ENCODE measurements at places on chromosomes 5 and 9.

DNA sequence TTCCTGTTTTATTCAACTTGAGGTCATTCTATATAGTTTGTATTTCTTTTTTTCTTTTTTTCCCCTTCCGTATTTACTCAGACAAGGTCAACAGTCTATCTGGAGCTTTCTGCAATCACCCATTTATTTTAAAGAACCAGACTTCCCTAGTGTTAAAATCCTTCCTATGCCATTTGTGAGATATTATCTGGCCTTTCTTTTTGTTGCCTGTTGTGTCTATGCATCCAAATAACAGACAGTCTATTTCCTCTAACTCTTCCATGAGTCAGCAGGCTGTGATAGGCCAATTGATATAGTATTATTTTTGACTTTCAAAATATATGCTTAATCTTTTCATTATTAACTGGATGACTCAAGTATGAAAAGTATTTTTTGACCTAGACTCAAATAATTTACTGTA, 291.2 kb upstream of the PTPRD start:
- H3K27ac ChIP-seq: no peak overlapping the region
- no peaks in the 10 kb centered on the region for H3K27me3 ChIP-seq
- H3K4me1 ChIP-seq: no peaks in the 10 kb centered on the region

GRCh38 chr5:1728846-1729245, 70.8 kb downstream of the MRPL36 start:
- H3K4me3 ChIP-seq: no peak overlapping the region
- H3K27me3 ChIP-seq: no peaks in the 10 kb centered on the region
- H3K4me1 ChIP-seq: no peaks in the 10 kb centered on the region
- DNase-seq: no peak
- H3K36me3 ChIP-seq: no peaks in the 10 kb centered on the region

GRCh38 chr5:175494264-175495183, 16.2 kb downstream of the SFXN1 start:
- H3K36me3 ChIP-seq: peaks cover 39% of the 10 kb centered on the region
- no peak overlapping the region for H3K4me3 ChIP-seq
- DNase-seq: no peak
- H3K27ac ChIP-seq: no peak overlapping the region

- DNase-seq: no peak
- no peaks in the 10 kb centered on the region for H3K36me3 ChIP-seq
- no peak overlapping the region for H3K4me3 ChIP-seq
- no peaks in the 10 kb centered on the region for H3K4me1 ChIP-seq
- no peaks in the 10 kb centered on the region for H3K27me3 ChIP-seq
Observed at GRCh38 chr5:122999947-123000563, 36.5 kb downstream of the PPIC start.

DNA sequence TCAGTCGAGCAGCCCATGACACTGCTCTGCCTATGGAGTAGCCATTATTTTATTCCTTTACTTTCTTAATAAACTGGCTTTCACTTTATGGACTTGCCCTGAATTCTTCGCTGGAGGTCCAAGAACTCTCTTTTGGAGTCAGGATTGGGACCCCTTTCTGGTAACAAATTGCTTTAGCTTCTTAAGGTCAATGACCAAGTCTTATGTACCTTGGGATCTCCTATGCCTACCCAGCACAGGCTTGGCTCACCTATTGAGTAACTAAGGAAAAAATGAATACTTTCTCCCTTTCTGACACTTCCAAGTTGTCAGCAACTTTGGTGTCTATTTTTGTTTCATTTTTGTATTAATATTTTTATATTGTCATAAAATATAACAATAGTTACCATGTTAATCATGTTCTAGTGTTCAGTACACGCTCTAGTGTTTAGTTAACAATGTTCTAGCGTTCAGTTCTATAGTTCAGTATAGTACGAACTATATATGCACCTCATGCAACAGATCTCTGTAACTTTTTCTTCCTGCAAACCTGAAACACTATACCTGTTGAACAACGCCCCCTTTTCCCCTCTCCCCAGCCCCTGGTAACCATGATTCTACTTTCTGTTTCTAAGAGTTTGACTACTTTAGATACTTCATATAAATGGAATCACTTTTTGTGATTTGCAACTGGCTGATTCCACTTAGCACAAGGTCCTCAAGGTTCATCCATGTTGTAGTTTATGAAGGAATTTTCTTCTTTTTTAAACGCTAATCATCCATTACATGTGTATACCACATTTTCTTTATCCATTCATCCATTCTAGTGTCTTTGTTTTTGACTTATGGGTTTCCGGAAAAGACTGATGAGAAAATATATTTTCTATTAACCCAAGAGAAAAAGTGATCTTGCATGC, 1.8 kb upstream of the RHOBTB3 start:
- peak overlapping the region; percentile 90 for H3K27ac ChIP-seq
- no peak overlapping the region for H3K4me3 ChIP-seq
- no peaks in the 10 kb centered on the region for H3K27me3 ChIP-seq
- DNase-seq: no peak
- peaks cover 32% of the 10 kb centered on the region for H3K4me1 ChIP-seq
- H3K36me3 ChIP-seq: no peaks in the 10 kb centered on the region

- H3K4me1 ChIP-seq: no peaks in the 10 kb centered on the region
- H3K4me3 ChIP-seq: no peak overlapping the region
- H3K27me3 ChIP-seq: no peaks in the 10 kb centered on the region
- no peaks in the 10 kb centered on the region for H3K36me3 ChIP-seq
- peak; percentile 51 for DNase-seq
Observed at GRCh38 chr9:30944225-30944569, 1440.2 kb upstream of the ACO1 start.

GRCh38 chr9:133505186-133505830, 19.5 kb downstream of the MYMK start:
- no peak overlapping the region for H3K27ac ChIP-seq
- no peaks in the 10 kb centered on the region for H3K27me3 ChIP-seq

DNA sequence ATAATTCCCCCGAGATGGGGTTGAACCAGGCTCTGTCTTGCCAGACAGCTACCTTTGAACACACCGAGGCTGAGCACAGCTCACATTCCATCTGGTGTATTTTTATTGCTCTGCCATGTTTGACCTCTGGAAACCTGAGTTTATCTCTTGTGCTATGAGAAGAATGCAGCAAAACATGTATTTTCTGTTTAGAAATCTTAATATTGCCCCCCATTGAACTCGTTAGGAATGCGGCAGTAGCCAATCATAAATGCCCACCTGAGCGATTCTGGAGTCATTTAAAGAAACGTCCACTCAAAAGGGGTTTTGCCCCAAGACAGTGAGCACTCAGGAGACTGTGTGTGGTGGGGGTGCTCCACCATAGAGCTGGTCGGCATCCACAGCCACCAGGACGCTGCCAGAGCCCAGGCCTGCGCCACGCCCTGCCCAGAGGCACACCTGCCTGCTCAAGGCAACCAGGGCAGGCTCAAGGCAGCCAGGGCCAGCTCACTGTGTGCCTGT, 26.9 kb downstream of the FGD3 start:
- no peak for DNase-seq
- H3K27ac ChIP-seq: peak overlapping the region; percentile 54
- H3K4me1 ChIP-seq: peaks cover 99% of the 10 kb centered on the region
- H3K27me3 ChIP-seq: no peaks in the 10 kb centered on the region
- no peaks in the 10 kb centered on the region for H3K36me3 ChIP-seq

DNA sequence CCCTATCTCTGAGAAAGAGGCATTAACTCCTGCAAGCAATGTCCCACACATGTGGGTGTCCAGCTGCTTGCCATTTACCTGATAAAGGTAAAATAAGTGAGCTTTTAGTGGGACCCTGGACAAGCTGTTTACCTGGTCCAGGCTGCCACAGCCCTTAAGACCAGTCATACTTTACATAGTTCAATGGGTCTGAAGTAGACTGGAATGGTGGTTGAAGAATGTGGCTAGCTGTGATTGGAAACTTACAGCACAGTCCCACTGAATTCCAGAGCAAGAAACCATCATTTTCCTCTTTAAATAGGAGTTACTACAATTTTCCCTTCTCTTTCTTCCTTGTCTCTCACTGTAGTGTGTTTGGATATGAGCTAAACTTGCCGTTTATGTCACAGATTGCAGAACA, 60.6 kb downstream of the GGTA1 start:
- no peaks in the 10 kb centered on the region for H3K4me1 ChIP-seq
- DNase-seq: no peak
- no peaks in the 10 kb centered on the region for H3K27me3 ChIP-seq
- no peak overlapping the region for H3K4me3 ChIP-seq
- no peak overlapping the region for H3K27ac ChIP-seq

DNA sequence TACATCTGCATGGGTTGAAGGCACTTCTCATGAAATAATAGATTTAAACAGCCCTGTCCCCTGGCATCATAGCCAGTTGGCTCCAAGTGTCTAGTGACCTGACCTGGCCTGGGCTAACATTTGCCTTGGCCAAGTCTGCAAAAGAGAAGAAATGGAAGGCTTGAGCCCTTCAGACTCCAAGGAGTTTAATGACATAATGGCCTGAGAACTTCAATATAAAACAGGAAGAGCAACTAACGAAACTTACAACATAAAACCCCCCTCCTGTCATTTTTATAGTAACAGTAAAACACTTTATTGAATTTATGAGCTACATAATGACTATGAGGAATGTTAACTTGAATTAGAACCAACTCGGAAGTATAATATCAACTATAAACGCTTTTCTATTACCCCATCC, 218.8 kb upstream of the TBCA start:
- peak overlapping the region; percentile 30 for H3K27ac ChIP-seq
- no peaks in the 10 kb centered on the region for H3K4me1 ChIP-seq
- no peak overlapping the region for H3K4me3 ChIP-seq
- DNase-seq: no peak
- no peaks in the 10 kb centered on the region for H3K27me3 ChIP-seq

- H3K27me3 ChIP-seq: no peaks in the 10 kb centered on the region
- H3K4me1 ChIP-seq: peaks cover 28% of the 10 kb centered on the region
- H3K4me3 ChIP-seq: peak overlapping the region; percentile 72
- H3K27ac ChIP-seq: no peak overlapping the region
- peak; percentile 77 for DNase-seq
Observed at GRCh38 chr5:77087484-77088261, 588 bp upstream of the ZBED3 start.

GRCh38 chr5:95779611-95780010, 42.9 kb downstream of the GLRX start:
- H3K27me3 ChIP-seq: no peaks in the 10 kb centered on the region
- peaks cover 7% of the 10 kb centered on the region for H3K36me3 ChIP-seq
- H3K27ac ChIP-seq: no peak overlapping the region
- no peak for DNase-seq
- peaks cover 4% of the 10 kb centered on the region for H3K4me1 ChIP-seq

DNA sequence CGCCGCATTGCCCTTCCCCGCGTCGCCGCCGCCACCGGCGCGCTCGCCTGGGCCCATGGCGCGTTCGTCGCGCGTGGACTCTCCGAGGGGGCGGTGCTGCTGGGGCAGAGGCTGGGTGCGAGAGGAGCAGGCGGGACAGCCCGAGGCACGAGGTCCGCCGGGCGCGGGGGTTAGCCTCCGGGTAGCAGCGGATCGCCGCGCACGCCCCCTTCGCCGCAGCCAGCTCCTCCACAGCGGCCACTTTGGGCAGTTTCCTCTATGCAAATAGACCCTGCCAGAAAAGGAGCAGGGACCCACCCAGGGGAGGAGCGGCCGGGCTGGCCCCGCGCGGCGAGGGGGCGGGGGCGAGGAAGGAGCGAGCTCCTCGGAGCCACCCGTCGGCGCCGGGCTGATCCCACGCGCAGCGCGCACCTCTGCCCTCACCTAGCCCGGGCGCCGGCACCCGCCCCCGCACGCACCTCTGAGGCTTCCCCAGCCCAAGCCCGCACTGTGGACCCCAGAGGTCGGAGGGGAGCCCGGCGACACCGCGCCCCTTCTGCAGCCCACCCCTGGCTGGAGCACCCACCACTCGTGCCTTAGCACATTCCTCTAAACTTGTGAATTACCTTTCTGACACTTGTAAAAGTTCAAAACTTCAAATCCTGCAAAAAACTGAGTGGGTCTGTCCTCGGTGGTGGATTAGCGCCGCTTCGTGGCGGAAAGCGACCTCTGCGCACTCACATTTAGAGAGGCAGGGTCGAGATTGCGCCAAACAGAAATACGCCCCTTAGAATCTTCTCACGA, at the start of gene COL23A1:
COL23A1 (minus strand) TSS at position 253 of the 783 bp plus-strand sequence.
- H3K36me3 ChIP-seq: peaks cover 3% of the 10 kb centered on the region
- peaks cover 11% of the 10 kb centered on the region for H3K4me1 ChIP-seq
- H3K27ac ChIP-seq: no peak within 1 kb of the TSS
- peaks cover 58% of the 10 kb centered on the region for H3K27me3 ChIP-seq
- peak within 1 kb of the TSS; percentile 77 for H3K4me3 ChIP-seq

- no peaks in the 10 kb centered on the region for H3K27me3 ChIP-seq
- H3K4me3 ChIP-seq: no peak overlapping the region
- H3K36me3 ChIP-seq: peaks cover 88% of the 10 kb centered on the region
- H3K4me1 ChIP-seq: no peaks in the 10 kb centered on the region
- no peak overlapping the region for H3K27ac ChIP-seq
- no peak for DNase-seq
Observed at GRCh38 chr9:36221667-36222066, 30.9 kb downstream of the CLTA start.

- no peaks in the 10 kb centered on the region for H3K27me3 ChIP-seq
- H3K4me1 ChIP-seq: no peaks in the 10 kb centered on the region
- H3K36me3 ChIP-seq: no peaks in the 10 kb centered on the region
- no peak overlapping the region for H3K27ac ChIP-seq
- DNase-seq: no peak
- H3K4me3 ChIP-seq: no peak overlapping the region
Observed at GRCh38 chr9:78958892-78959291, 612.9 kb upstream of the TLE4 start.

DNA sequence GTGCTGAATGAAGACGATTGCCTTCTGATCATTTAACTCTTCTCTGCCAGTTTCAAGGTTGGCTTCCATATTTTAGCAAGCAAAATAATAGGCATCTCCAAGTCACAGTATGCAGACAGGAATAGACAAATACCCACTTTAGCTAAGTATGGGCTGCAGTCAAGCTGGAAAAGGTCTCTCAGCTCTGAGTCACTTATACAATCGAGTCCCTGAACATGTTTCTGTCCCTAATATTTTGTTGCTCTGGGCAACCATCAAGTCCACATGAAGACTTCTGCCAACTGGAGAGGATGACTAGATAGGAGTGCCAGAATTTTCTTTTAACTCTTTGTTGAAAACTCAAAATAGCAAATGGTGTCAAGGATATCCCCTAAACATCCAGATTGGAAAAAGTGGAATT, 575.3 kb downstream of the RAB3C start:
- no peak overlapping the region for H3K27ac ChIP-seq
- H3K4me1 ChIP-seq: no peaks in the 10 kb centered on the region
- DNase-seq: no peak
- H3K27me3 ChIP-seq: no peaks in the 10 kb centered on the region
- H3K4me3 ChIP-seq: no peak overlapping the region

DNA sequence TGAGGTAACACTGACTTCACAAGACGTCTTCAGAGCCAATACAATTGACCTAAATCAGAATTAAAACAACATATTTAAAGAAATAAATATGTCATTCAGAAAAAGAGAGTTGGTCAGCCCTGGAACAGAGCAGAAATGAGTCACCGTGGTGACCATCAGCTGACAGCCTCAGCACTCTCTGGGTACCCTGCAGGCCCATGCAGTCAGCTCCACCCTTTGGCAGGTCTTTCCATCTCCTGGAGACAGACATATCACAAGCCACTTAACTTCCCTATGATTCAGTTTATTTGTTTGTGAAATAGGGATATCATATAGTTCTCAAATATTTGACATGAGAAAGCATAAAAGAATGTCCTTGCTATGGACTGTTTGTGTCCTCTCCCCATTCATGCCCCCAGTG, 151.6 kb upstream of the MEF2C start:
- H3K4me1 ChIP-seq: no peaks in the 10 kb centered on the region
- no peak for DNase-seq
- no peaks in the 10 kb centered on the region for H3K27me3 ChIP-seq
- no peaks in the 10 kb centered on the region for H3K36me3 ChIP-seq
- no peak overlapping the region for H3K27ac ChIP-seq
- no peak overlapping the region for H3K4me3 ChIP-seq

- DNase-seq: no peak
- H3K27ac ChIP-seq: no peak overlapping the region
- peaks cover 5% of the 10 kb centered on the region for H3K4me1 ChIP-seq
- H3K27me3 ChIP-seq: no peaks in the 10 kb centered on the region
- no peaks in the 10 kb centered on the region for H3K36me3 ChIP-seq
Observed at GRCh38 chr9:107214915-107215314, 68.2 kb upstream of the RAD23B start.

All from spleen (tissue), 13 donors.